ENCODE measurements at places on chromosomes 6 and 20. TPM values are rescaled to one million over a fixed set of nuclear protein-coding genes. Genes with fewer than 3 reads are reported as not detected.

The CHRNA4 gene
- total RNA-seq = not detected

The MUCL3 gene
- total RNA-seq = not detected

The DDRGK1 gene
- 68.3 TPM for total RNA-seq

The LBP gene
- not detected for total RNA-seq

The RNF182 gene
- 3.7 TPM for total RNA-seq

The RBPJL gene
- total RNA-seq = not detected

The NCOA7 gene
- total RNA-seq = 32.0 TPM

The MUC21 gene
- not detected for total RNA-seq

DNA sequence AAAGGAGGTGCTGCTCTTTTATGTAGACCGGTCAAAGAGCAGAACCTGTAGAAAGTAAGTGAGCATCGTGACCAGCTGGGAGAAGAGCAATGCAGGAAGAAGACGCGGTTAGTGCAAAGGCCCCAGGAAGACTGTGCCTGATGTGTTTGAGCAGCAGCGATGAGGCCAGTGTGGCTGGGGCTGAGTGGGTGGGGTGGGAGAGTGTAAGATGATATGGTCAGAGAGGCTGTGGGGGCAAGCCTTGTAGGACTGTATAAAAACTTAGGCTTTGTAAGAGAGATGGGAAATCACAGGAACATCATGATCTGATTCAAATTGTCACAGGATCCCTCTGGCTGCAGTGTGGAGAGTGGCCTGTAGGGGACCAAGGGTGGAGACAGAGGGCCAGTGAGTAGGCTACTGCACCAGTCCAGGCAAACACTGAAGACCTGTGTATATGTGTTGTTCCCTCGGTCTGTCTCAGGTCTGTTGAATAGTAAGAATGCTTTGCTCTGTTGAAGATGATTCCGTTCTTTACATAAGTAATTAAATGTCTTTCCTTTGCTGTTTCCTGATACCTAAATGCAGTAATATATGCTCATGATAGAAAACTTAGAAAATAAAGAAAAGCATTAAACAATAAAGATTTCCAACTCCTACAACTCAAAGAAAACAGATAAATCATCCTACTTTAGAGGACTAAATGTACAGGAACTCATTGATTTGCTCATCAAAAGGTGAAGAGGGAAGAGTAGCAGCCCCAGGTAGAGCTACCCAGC, 23.6 kb upstream of the WFDC2 start:
- peak; percentile 21 for DNase-seq

DNA sequence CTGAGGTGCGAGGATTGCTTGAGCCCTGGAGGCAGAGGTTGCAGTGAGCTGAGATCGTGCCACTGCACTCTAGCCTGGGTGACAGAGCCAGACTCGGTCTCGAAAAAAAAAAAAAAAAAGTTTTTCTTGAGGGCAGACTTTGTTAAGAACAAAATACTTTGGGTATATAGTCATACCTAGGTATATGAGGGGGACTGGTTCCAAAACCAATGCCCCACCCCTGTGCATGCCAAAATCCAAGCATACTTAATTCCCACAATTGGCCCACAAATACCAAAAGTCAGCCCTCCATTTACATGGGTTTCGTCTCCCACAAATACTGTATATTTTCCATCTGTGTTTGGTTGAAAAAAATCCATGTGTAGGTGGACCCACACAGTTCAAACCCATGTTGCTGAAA, 119.9 kb downstream of the INSM1 start:
- DNase-seq = no peak

DNA sequence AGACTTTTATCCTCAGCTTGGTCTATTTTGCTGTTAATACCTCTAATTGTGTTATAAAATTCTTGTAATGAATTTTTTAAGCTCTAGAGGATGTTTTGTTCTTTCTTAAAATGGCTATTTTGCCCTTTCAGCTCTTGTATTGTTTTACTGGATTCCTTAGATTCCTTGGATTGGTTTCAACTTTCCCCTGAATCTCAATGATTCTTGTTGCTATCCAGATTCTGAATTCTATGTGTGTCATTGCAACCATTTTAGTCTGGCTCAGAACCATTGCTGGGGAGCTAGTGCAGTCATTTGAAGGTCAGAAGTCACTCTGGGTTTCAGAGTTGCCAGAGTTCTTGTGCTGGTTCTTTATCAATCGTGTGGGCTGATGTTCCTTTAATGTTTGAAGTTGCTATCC, 37.1 kb downstream of the OTOR start:
- peak; percentile 3 for DNase-seq

DNA sequence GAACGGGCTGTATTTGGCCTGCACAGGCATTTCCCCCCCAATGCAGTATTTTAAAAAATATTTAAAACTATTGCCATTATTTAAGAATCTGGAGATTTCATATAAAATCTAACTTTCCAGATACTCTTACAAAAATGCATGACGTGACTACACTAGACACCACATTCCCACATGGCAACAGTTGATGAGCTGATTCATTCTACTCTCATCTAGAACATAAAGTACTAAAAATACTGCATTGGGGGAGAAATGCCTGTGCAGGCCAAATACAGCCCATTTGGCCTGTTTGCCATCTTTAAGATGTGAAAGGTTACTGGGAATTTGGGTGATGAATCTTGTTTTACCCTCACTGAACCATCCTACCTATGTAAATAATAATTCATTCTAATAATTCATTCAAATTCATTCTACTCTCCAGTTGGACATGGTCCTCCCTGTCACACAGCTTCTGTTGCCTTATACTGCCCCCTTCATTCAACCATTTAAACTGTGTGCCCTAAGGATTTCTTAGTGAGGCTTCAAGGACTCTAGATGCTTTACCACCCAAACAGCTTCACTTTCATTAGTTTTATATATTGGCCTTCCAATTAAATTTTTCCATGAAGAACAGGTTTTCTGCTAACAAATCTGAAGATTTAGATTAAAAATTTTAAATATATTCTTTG, 6.9 kb upstream of the ZSCAN16 start:
- no peak for DNase-seq

DNA sequence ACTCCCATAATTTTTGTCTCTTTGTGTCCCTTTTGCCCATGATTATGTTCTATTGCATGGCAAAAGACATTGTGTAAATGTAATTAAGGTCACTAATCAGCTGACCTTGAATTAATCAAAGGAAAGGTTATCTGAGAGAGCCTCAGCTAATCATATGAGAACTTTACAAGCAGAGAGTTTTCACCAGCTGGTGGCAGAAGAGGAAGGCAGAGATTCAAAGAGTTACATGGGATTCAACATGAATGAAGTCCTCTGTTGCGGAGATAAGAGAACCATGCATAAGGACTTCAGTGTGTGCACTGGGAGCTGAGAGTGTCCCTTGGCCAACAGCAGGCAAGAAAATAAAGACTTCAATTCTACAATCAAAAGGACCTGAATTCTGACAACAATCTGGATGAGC, 494.1 kb upstream of the ARID1B start:
- DNase-seq = no peak

GRCh38 chr6:114167583-114168576, 174.9 kb downstream of the HS3ST5 start:
- DNase-seq = no peak

GRCh38 chr6:132952986-132953385, 138.6 kb downstream of the RPS12 start:
- no peak for DNase-seq

DNA sequence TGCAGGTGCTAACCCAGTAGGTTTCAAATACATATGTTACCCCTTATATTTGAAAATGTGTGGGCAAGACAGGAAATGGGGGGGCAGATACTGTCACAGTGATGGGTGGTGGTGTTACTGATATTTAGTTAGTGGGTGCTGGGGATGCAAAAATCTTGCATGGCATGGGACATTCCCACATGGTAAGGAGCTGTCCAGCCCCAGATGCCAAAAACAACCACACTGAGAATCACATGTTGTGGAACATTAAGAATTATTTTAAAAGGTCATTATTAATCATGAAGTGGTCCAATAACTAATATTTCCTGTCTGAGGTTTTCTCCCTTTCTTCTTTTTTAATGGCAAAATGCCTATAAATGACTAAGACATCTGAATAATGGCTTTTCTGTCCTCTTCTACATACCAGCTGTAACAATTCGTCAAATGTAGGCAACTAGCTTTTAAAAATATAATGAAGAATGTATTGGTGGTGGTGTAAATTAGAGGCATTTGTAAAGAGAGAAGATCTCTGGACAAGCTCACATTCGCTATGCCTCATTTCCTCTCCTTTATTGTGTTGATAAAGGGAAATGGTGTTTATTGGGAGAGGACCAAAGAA, 57.3 kb upstream of the SLC35B3 start:
- DNase-seq = no peak

DNA sequence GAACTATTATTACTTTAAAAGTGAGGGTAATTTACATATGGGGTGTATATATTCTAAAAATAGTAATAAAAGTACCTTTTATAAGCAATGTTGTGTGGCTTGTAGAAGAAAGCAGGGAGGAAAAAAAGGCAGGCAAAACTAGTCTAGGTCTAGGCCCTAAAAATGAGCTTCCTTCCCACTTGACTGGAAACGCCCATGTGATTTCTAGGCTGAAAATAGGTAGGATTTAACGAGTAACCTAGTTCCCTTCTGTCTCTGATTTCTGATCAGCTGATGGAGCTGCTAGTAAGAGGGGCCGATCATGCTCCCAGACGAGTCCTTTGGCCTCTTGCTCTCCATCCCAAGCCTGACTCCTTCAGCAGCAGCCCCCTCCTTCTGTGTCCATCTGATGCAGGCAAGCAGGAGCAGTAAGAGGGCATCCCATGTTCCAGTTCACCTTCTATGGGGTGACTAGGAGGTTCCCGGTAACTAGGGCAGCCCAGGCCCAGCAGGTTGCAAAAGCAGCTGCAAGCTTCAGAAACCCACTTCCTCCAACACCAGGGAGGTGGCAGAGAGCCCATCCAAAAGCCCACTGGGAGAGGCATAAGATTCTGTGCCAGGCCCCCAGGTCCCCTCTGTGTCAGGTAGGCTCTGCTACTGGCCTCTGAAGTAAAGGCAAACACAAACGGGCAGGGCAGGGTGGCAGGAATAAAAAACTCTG, 24.4 kb downstream of the TBC1D20 start:
- DNase-seq = no peak

DNA sequence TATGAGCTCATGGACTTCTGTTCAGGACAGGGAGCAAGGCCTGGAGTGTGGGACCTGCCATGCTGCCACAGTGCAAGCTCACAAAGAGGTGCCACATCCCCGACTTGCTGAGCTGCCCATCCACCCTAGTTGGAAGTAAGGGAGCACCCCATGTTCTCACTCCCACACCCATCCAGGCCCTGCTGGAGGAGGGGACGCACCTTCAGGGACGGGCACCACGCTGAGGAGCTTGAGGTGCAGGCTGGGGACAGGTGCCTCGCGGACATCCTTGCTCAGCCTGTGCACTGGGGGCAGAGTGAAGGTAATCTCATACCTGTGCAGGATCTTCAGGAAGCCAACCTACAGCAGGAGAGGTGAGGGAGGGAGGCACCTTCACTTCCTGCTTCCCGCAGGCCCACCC, 12.3 kb downstream of the ADISSP start:
- DNase-seq = no peak

DNA sequence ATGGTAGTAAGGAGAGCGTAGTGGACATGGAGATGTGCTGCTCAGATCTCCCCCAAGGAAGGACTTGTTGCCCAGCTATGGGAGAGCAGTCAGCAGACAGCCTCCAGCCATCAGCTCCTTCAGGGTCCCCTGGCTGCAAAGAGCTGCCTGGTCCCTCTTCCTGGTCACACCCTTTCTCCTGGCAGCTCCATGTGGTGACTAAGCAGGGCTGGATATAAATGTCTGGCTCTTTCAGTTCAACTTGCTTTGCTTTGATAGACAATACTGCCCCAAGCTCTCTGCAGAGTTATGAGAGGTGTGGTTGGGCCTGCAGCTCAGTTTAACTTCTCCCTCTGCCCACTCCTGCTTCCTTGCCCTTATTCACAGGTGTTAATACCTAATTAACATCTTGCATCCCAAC, 64.1 kb upstream of the DDR1 start:
- DNase-seq = peak; percentile 74

GRCh38 chr6:6812427-6812826, 223.9 kb downstream of the LY86 start:
- no peak for DNase-seq

DNA sequence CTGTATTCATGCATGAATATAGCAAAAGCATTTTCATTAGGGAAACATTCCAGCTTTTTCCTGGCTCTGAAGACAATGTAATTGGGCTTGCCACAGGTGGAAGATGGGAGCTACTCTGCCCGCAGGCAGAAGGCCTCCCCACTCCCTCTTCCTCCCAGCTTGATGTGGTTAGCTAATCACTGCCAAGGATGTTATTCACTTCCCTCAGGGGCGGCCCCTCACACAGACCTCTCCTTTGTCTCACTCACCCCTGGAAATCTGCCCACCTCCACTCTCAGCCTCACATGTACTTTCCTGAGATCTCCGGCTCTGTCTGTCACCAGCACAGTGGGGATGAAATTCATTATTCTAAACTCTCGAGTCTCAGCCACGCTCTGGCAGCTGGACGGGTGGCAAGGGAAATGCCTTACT, 100.7 kb downstream of the ANKRD60 start:
- peak; percentile 25 for DNase-seq

- DNase-seq = no peak
Measured at GRCh38 chr6:11202513-11203305, 29.8 kb downstream of the NEDD9 start.

DNA sequence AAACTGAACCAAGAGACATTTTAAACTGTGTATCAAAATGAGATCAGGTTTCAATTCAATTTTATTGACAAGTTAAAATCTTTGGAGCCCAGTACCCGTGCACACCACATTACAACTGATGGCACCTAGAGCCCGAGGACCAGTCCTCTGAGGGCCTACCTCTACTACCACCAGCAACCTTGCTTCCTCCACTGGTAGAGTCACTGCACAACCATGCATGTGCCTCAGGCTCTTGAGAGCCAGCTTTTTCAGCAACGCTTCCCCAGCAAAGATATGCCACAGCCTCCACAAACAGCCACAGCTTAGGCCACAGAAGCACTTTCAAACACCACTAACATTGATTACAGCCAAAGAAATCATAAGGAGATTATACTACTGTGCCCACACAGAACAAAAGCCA, 328.6 kb upstream of the RNF217 start:
- DNase-seq = no peak

GRCh38 chr20:57617079-57617795, 3.0 kb downstream of the ZBP1 start:
- DNase-seq = no peak

DNA sequence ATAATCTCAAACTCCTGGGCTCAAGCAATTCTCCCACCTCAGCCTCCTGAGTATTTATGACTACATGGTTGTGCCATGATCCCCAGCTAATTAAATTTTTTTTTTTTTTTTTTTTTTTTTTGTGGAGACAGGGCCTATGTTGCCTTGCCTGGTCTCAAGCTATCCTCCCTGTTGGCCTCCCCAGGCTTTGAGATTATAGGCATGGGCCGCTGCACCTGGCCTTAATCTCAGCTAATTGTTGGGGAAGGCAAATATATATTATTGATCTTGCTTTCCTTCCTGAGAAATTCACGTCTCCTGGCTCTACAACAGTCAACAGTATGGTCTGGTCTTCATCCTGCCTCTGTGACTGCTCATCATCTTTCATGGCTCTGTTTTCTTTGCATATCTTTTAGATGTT, 20.1 kb downstream of the PCMT1 start:
- no peak for DNase-seq
